ENCODE measurements at places on chromosomes 7 and 10.

DNA sequence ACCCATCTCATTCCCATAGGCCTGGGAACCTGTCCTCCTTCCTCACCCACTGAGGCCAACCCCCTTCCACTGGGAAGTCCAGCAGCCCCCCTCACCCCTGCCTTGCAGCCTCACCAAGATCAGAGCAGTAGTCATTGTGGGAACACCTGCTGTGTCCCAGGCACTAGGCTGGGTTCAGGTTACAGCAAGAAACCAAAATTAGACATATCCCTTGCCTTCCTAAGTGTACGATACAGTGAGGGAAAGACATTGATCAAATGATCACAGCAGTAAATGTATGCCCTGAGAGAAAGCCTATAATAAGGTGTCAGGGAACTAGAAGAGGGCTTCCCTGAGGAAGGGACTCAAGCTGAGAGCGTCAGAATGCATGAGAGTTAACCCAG is 17.0 kb upstream of the C10orf105 start:
- DNase-seq: no peak

GRCh38 chr7:141460781-141461715 is 90.2 kb upstream of the AGK start:
- DNase-seq: no peak

GRCh38 chr10:100395626-100396025 is 48.6 kb downstream of the SCD start:
- DNase-seq: peak; percentile 3

DNA sequence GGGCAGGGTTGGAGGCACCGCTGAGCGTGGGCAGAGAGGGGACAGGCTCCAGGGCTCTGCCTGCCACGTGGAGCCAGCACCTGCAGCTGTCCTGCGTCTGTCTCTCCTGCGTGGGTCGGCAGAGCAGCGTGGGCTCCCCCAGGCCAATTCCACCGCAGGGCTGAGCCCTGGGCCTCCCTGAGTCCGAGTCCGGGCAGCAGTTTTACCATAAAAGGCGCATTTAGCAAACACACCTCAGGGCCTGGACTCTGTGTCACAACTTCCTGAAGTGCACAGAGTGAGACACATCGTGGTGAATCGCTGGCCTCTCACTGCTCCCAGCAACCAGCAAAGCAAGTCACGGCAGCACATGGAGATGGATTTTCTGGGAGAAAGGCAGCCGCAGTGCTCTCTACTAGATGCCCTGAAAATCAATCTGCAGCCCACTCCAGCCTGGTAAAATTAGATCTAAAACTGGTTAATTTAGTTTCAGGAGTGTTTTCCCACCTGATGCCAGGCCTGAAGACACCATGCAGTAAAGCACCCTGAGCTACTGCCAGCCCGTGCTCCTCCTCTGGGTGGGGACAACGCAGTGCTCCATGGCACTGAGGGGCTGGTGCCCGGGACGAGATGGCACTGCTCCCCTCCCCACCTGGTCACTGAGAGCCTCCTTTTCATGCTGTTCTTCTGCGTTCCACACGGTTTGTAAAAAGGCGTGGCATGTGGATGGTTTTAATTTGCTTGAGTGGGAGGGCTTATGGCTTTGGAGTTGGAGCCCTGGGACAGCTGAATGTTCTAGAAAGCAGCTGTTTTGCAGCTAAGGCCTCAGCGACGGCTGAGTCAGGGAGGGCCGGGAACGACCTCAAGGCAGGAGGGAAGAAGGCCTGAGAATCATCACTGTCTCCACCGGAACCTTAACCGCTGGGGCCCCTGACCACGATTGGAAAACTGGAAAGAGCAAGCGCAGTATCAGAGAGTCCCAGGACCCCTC is 336.9 kb downstream of the ADARB2 start:
- DNase-seq: no peak

- no peak for DNase-seq
Measured at GRCh38 chr10:78960316-78960800, 108.4 kb upstream of the ZMIZ1 start.

GRCh38 chr7:94412762-94413322 is 18.1 kb downstream of the COL1A2 start:
- DNase-seq: no peak

GRCh38 chr10:3427950-3428354 is 255.4 kb upstream of the PITRM1 start:
- no peak for DNase-seq

DNA sequence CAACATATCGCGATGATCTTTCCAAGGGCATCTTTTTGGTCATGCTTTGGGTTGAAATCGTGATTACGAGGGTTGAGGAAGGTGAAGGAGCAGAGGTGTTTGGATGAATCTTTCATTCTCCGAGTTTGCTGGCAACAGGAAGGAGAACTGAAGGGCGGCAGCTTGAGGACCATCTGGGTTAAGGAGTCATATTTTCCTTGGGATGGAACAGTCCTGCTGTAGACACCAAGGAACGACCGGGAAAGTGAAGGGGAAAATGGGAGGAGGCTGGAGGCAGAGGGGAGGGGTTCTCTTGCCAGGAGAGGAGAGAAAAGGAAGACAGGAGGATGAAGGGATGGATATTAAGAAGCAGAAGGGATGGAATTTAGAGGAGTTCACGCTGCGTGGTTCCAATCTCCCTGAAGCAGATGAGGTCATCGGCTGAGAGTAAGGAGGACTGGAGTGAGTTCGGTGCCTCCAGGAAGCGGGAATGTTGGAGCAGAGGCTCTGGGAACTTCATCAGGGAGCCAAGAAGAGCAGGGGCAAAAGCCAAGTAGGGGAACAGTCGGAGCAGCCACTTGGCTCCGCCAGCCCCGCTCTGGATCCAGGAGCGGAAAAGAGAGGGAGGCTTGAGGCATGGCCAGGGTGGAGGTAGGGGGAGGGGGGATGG is 116.6 kb upstream of the GALNT17 start:
- DNase-seq: no peak

GRCh38 chr7:149027055-149027454 is 1.2 kb downstream of the PDIA4 start:
- DNase-seq: no peak

GRCh38 chr10:16907687-16908086 is 90.5 kb upstream of the RSU1 start:
- DNase-seq: no peak

GRCh38 chr7:22108151-22108845 is 162.6 kb upstream of the CDCA7L start:
- no peak for DNase-seq

DNA sequence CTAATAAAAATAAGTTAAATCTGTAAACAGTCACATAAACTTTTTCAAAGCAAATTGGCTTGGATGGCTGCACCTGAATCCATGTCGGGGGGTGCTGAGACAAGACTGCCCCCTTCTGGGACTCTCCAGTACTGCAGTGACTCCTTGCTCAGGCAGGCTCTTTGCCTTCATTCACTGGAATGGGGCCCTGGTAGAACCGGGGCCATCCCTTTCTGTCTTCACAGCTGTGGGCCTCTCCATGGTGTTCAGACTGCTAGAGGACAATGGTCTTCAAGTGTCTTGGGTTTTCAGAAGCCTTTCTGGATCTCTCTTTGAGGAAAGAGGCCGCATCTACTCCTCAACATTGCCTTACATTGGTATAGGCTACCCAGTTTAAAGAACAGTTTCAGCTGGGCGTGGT is 16.1 kb upstream of the IMPDH1 start:
- DNase-seq: peak; percentile 65

DNA sequence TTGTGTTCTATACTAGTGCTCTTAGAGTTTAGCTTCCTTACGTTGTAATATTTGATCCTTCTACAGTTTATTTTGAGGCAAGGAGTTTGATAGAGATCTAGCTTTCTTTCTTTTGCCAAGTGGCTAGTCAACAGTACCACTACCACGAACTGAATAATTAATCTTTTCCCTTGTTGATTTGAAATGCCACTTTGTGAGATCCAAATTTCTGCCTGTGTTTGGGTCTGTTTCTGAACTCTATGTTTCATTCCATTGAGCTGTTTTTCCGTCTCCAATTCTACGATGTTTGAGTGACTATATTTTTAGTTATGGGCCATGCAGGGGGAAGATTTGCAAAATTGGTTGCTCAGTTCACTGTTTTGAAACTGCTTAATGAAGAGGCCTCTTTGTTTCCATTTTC is 134.7 kb downstream of the KIAA1217 start:
- DNase-seq: no peak

GRCh38 chr10:49748006-49748405 is 14.1 kb downstream of the OGDHL start:
- no peak for DNase-seq

- DNase-seq: no peak
Measured at GRCh38 chr7:12423355-12423996, 19.8 kb upstream of the VWDE start.

DNA sequence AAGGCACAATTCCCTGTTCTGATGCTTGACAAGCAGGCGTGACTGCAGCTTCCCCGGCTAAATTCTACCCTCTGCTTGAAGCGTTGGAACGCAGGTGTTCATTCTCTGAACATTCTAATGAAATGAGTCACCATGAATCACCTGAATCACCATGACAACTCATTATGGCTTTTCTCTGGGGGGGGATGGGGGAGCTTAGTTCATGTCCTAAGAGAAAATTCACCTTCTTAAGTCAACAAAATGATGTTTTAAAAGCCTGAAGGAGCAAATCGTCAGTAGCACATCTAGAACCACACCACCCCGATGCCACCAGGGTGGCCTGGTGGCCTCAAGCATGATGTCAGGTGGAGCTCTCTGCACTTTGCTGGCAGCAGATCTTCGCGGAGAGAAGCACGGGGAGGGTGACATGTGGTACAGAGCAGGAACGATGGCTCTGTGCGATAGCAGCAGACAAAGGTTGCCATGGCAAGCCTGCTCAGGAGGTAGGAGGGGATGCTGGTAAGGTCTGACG is 33.7 kb downstream of the DDC start:
- no peak for DNase-seq

DNA sequence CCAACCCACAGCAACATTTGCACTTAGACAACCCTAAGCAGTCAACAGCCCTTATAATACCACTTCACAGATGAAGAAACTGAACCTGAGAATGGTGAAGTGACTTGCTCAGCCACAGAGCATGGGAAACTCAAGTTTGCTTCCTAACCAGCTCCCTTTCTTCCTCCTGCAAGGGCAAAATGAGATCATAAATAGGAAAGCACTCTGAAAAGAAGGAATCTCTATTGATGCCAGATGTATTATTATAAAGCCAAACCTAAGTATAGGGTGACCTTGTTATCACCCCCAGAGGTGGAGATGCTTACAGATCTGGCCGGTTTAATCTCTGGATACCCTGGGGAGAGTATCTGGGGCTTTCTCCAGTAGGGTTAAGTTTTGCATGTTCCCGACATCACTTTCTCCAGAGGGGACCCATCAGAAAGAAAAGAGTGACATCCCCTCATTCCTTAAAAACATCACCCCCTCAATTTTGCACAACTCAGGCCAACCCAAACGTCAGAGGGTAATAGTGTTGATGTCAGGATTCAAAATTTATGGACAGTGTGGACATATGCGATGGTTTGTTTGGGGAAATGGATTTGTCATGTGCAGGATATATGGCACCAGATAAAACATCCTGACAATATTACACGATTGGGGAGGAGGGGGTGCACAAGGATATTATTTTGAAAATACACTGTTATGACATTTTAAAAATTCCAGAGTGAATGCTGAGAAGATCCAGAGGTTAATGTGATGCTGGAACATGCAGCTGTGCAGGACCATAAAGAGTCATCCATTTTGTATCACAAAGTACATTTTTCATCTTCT is 24.0 kb upstream of the XPNPEP1 start:
- no peak for DNase-seq

- DNase-seq: no peak
Measured at GRCh38 chr7:67866054-67866453, 869.4 kb downstream of the TYW1 start.

- DNase-seq: peak; percentile 38
Measured at GRCh38 chr7:99422186-99422585, 13.4 kb downstream of the BUD31 start.

Measured in hematopoietic multipotent progenitor cell treated with erythropoietin and hydrocortisone succinate and interleukin-3 and kit ligand, for 17 days (in vitro differentiated cells).